ENCODE measurements at places on chromosomes 2 and 18.

GRCh38 chr2:10045561-10046355 lies 2.4 kb downstream of the KLF11 start:
- DNase-seq = no peak

DNA sequence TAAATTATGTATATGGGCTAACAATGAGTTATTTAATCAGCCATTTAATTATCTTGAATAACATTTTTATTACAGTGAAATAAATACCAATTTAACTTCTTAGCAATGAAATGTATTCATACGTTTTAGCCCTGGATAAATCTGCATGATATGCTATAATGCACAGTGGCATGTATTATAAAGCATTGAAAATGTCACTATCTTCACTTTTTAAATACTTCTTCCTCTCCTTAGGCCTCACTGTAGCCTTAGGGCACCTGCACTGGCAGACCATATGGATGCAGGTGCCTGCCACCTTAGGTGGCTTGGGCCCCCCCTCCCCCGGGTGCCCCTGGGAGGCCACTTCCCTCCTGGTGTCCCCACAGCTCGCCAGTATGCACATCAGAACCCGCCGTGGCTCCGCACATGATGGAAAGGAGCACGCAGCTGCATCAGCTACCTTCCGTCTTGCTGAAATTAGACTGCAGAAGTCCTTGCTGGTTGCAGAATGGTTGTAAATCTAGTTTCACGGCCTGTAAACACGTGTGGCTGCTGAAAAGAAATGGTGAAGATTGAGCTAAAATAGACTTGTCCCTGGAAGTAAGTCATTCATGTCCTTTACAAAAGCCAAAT lies 56.7 kb downstream of the ADI1 start:
- no peak for DNase-seq

DNA sequence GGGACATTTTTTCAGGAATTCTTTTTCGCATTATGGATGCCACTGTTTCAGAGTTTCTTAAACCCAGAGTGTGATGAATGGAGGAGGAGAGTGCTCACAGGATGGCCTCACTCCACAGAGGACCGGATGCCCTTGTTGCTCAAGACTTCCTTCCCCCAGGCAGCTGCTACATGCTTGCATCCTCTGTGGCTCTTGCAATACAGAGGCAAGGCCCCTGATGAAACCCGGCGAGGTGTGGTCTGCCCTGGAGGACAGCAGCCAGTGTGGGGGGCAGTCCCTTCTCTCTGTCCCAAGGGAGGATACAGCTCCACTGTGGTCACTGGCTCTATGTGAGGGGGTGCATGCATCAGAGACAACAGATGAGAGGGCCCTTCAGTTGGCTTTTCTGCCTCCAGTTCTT lies 109.6 kb downstream of the SH3RF3 start:
- no peak for DNase-seq

DNA sequence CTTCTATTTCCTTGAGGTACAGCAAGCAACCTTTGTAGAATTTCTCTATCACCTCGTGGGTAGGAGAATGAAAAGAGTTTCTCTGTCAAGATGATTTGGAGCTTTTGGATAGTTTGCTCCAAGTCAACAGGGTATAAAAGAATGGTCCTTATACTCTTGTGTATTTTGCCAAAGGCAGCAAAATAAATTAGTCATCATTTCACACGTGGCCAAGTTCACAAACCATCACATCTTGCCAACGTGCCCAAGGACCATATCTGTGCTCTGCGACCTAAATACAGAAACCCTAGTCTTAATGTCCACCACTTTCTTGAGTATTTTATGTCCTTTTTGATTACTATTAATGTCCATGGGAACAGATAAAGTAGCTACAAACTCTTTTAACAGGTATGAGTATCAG lies 262.9 kb downstream of the AFF3 start:
- no peak for DNase-seq

DNA sequence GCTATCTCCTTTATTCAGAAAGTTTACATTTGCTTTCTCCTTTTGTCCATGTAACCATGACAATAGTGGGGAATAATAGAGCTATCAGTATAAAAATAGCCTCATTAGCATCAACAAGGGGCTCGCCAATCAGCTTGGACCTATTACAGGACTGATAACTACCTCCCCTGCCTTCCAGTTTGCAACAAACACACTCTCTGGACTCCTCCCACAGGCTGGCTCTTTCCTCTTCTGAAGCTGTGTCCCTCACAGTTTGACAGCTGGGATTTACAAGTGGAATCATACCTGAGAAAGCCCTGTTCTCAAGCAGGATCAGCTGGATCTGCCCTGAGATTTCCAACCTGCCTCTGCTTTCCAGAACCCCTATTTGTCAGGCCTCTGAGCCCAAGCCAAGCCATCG lies 162.5 kb downstream of the GRB14 start:
- DNase-seq = peak; percentile 29

DNA sequence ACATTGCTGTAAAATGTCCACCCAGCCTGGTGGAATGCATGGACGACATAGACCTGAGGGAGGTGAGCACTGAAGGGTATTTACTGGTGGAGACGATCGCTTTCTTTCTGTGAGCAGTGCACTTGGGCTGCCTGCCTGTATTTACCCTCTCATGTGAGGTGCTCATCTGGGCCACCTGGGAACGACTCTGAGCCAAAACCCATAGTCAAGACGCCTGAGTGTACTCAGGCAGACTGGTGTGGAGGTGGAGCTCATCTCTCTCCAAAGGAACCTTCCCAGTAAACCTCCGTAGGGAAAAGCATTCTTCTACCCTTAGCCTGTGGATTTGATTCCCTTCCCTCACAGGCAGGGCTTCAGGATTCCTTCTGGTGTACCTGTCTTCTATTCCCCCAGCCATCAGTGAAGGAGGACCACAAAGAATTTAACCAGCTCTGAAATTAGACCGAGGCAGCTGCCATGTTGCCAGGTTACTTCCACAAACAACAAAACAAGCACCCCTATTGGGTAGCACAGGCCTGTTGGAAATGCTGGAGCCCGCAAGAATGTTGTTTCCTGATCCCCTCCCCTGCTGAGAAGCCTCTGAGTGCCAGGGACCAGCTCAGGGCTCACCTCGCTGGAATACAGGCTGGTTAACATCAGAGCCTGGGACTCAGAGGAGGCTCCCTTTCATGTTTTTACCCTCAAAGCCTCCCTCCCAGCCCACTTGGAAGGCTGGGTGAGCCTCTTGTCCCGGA lies 47.5 kb upstream of the TXNDC2 start:
- DNase-seq = peak; percentile 54

GRCh38 chr18:31683968-31684278 lies 458 bp downstream of the B4GALT6 start:
- DNase-seq = no peak

DNA sequence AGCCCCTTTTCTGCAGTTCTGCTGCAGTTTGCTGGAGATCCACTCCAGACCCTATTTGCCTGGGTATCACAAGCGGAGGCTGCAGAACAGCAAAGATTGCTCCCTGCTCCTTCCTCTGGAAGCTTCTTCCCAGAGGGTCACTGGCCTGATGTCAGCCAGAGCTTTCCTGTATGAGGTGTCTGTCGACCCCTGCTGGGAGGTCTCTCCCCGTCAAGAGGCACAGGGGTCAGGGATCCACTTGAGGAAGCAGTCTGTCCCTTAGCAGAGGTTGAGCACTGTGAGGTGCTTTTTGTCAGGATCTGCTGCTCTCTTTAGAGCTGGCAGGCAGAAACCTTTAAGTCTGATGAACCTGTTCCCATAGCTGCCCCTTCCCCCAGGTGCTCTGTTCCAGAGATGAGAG lies 42.0 kb upstream of the MYL1 start:
- DNase-seq = no peak

- no peak for DNase-seq
Measured at GRCh38 chr18:46226461-46226860, 122.3 kb downstream of the HAUS1 start.

- DNase-seq = no peak
Measured at GRCh38 chr18:31424383-31424988, 23.1 kb upstream of the DSG3 start.

DNA sequence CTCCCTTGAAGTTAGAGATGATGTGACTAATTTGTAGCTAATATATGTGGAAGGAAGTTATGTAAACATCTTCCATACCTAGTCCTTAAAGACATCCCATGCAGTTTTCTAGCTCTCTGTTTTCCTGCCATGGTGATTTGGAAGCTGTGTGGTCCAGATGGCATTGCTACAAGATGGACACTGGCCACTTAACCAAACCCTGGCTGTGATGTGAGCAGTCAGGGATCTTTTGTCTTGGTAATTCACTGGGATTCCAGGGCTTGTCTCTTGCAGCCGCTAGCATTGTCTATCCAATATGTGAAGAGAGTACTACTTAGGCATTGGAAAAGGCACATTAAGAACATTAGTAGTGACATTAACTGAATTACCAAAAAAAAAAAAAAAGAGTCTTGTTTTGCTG lies 139.9 kb upstream of the DOCK10 start:
- DNase-seq = no peak

GRCh38 chr2:231412618-231412963 lies 17.1 kb downstream of the B3GNT7 start:
- DNase-seq = no peak

DNA sequence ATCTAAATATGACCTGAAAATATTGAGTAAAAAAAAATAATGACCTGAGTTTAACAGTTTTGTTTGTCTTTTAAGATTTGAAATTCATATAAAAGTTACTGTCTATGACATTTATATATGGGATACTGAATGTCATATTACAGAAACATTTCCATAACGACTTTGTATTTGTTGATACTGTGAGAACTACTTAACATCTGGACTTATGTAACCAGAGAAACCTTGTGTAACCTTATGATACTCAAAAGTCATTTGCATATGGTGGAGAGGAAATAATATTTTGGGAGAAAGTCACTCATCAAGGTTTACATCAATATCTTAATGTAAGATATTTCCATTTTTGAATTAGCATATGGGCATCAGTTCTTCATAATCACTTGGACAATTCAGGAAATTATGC lies 12.6 kb downstream of the MFSD6 start:
- DNase-seq = no peak

GRCh38 chr2:27959496-27959895 lies 69.0 kb downstream of the BABAM2 start:
- no peak for DNase-seq

GRCh38 chr2:1256632-1257324 lies 156.5 kb upstream of the TPO start:
- DNase-seq = no peak

GRCh38 chr2:79041032-79041448 lies 15.5 kb downstream of the REG3G start:
- no peak for DNase-seq

DNA sequence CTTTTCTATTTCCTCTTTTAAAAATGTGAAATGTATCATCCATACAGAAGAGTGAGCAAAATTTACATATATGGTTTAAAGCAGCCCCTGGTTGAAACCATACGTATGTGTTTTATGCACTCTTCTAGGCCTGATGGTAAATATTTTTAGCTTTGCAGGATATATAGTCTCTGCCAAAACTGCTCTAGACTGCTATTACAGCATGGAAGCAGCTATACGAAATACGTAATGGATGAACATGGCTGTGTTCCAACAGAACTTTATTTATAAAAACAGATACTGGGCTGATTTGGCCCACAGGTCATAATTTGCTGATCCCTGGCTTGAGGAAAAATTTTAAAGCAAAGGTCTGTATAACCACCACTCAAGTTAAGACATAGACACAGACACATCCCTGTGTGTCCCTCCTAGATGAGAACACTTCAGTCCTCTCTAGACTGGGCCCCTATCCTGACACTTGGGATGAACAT lies 42.5 kb upstream of the ATP8B1 start:
- DNase-seq = no peak

DNA sequence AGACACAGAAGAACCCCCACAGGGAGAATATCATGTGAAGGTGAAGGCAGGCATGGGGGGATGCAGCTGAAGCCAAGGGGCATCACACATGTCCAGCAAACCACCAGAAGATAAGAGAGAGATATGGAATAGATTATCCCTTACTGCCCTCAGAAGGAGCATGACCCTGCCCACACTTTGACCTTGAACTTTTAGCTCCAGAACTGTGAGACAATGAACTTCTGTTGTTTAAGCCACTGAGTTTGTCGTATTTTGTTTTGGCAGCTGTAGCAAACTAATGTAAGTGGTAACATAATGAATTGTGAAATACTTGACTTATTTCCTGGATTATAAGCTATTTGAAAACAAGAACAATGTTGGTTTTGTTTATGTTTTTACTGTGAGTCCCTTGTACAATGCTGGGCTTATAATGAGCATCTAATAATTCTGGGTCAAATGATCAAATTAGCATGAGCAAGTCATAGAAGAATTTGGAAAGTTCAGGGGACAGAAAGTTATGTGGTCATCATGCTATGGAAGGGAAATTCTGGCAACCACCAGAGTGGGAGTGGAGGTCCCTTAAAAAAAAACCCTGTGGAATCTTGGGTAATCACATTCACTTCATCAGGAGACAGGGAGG lies 541.0 kb upstream of the KLHL29 start:
- DNase-seq = no peak

- DNase-seq = no peak
Measured at GRCh38 chr2:68695971-68696370, 38.6 kb upstream of the ARHGAP25 start.

GRCh38 chr2:8500124-8501054 lies 181.5 kb upstream of the ID2 start:
- peak; percentile 53 for DNase-seq

DNA sequence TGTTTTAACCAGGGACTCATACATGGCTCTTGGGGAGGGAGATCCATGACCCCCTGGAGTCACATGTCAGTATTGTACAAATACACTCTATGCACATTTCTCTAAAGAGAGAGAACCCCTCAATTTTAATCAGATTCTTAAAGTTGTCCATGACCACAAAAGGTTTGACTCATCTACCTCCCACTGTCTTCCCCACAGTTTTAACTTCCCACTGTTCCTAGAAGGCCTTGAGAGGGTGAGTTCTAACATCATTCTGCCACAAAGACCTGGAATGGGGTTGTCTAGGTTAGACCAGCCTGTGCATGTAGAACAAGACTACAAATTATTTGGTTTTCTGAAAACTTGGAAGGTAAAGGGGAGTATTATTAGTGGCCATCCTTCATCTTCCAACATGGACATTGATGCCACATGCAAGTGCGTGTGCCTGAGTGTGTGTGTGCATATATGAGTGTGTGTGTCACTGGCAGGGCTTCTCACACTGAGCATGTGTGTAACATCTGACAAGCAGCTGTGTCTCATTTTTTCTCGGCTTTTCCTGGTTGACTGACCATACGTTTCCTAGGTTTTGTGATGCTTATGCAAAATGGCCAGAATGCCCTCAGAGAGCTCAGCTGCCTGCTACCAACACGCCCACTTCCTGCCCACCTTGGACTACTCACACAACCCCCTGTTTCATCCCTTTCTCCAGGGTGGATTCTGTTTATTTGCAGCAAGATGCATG lies 94.6 kb upstream of the LGALSL start:
- DNase-seq = no peak

- DNase-seq = no peak
Measured at GRCh38 chr18:35519148-35519899, 21.6 kb upstream of the INO80C start.

DNA sequence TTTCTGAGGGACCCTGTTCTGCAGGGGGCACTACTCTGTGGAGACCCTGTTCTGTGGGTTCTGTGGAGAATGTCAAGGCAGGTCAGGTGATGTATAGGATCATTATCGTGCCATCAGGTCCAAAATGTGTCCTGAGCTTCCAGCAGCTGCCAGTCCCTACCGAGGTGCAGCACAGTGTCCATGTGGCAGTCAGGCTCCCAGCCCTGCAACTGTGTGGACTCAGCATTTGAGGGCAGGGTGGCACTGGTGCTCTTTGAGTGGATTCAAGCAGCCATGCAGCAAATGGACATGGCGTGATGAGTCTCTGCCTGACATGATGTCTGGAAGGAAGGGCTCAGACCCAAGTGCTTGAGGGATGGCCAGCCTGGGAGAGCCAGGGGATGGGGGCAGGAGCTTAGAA lies 35.0 kb downstream of the STK25 start:
- DNase-seq = no peak

All from NCI-H774 (cell line).